ENCODE measurements at places on chromosomes 2 and 18.

DNA sequence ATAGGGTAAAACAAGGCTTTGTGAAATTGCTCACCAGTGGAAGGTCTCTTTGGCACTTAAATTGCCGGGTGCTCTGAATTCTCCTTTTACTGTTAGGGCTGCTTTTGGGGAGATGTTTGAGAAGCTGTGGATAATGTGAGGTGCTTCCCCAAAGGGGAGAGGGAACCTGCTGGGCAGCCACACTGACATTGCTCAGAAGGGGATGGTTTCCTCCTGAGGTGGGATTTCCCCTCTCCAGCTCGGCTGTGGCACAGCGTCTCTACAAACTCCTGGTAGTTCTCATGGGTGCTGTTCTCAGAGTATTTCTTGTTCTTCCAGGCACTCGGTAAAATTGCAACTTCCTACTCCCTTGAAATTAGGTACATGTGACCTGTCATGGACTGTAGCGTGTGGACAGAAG, 124.2 kb downstream of the LPIN1 start:
- DNase-seq, result no peak

GRCh38 chr2:219142329-219142728, 18.3 kb downstream of the NHEJ1 start:
- DNase-seq, result no peak

DNA sequence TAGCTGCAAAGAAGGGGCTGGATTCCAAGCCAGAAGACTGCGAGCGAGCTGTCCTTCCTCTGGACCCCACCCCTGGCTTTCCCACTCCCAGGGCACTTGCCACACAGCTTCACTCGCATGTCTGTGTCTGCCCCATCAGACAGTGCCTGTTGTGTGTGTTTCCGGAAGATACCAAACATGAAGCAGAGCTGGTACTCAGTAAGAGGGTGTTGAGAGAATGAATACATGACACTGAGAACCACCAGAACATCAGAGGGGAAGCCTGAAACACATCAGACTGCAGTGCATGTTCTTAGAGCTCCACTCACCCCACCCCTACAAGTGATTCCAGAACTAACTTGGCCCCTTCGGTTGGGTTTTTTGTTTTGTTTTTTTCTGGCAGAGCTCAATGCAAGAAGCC, 181.5 kb downstream of the TTC32 start:
- DNase-seq, result no peak

DNA sequence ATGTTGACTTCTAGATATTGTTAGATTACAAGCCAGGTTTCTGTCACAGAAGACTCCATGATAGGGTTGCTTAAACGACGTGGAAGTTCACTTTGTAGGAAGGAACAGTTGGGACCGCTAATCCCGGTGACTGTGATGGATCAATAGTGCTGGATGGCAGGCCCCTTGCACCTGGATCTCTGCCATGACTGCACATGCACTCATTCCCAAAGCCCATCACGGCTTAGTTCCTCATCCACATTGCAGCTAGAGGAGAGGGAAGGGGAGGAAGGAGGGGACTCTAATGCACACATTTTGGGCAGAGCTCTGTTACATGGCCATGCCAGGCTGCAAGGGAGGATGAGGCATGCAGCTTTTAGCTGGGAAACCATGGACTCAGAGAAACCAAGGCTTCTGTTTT, 773.7 kb upstream of the RAB6C start:
- no peak for DNase-seq

GRCh38 chr2:198660501-198660900, 797.2 kb downstream of the SATB2 start:
- no peak for DNase-seq

- DNase-seq, result no peak
These were observed 99.1 kb downstream of the PTGR3 start for GRCh38 chr18:75109819-75110218.

GRCh38 chr18:73660931-73661856, 486.4 kb downstream of the FBXO15 start:
- DNase-seq, result no peak

DNA sequence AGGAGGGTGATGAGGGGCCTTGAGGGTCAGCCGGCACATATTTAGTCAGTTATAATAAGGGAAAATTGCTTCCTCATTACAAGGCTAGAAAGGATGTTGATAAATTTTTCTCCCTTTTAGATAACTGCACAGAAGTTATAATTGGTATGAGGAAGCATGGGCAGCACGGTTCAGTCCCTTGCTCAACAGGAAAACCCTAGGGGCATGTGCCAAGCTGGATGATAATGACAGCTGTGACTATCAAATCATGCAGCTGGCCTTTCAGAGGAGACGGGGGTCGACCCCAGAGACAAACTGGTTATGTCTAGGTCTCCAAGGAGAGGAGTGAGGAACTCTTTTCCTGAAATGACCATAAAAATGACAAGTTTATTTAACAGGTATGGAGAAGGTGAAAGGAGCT, 448.1 kb upstream of the VRK2 start:
- no peak for DNase-seq

- DNase-seq, result no peak
These were observed 55.3 kb downstream of the DCC start for GRCh38 chr18:52395146-52395852.

DNA sequence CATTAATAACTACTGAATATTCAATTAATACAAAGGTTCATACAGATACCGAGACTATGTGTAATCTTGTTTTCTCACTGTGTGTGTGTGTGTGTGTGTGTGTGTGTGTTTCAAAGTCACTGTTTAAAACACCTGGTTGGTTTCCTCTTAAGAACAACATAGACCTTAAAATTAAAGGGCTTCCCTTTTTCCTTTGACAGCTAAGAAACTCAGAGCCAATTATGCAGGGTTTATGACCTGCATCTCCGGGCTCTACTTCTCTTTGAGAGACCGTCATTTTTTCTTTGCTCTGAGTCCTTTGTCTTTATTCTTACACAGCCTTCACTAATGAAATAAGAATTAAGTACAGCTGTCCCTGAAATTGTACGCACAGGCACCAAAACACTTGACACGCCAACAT, 145.6 kb downstream of the HDAC4 start:
- no peak for DNase-seq

- DNase-seq, result no peak
These were observed 80.9 kb downstream of the SLC25A12 start for GRCh38 chr2:171813126-171813525.

GRCh38 chr2:5897249-5897648, 205.1 kb downstream of the SOX11 start:
- no peak for DNase-seq

- no peak for DNase-seq
These were observed 21.4 kb downstream of the CELF4 start for GRCh38 chr18:37544217-37544616.

- no peak for DNase-seq
These were observed 450.1 kb downstream of the LPIN1 start for GRCh38 chr2:12196495-12196894.

GRCh38 chr18:23519734-23520133, 16.4 kb downstream of the RMC1 start:
- DNase-seq, result no peak

DNA sequence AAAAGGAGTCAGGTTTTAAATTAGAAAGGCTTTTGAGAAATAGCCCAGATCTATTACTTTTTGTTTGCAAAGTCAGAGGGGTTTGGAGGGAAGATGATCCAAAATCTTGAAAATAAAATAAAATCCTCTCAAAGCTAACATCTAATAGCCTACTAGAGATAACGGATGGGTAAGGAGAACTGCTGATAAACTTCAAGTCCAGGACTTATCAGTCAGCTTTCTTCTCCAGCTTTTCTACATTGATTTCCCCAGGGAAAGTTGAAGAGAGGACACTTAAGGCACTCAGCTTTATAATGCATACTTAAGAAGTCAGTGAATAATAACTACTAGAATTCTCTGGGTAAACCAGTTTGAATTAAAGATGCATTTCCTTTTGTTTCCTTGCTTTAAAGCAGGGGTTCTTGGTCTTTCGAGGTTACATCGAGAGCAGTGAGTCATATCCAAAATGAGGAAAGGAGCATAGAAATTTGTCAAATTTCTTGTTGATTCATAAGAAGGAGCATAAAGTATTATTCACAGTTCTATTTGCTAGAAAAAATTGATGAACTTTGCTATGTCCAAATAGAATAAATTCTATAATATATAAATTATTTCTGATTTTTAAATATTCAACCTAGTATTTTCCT, 43.2 kb upstream of the ITPRID2 start:
- DNase-seq, result no peak
